HL-60 (cell line): ENCODE measurements at places on chromosomes 3 and 15.

- DNase-seq: no peak
Measured at GRCh38 chr3:174243171-174243570, 616.0 kb upstream of the NAALADL2 start.

- peak; percentile 42 for DNase-seq
Measured at GRCh38 chr3:116770815-116771450, 61.4 kb downstream of the TUSC7 start.

- DNase-seq: no peak
Measured at GRCh38 chr3:140277886-140278285, 342.9 kb downstream of the CLSTN2 start.

DNA sequence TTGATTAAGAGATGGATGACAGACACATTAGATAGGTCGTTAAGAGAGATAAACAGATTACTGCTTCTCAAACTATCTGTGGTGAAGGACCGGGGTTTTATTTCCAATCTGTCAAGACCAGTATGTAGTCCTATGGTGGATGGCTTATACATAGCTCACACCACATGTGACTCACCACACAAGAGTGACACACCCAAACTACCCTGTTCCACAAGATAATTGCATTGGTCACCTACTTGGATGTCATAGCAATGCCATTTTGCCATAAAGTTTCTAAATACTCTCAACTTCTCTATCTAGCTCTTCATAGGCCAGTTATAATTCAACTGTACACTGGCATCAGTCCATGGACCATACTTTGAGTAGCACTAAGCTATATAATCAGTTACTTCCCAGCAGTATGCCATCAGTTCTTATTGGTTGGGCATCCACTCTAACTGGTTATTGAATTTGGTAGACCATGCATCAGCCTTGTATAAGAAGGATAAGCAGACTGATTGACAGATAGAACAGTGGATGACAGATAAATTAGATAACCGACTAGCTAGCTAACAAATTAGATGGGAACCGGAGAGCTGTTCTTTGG, 11.6 kb downstream of the WWTR1 start:
- no peak for DNase-seq

- DNase-seq: no peak
Measured at GRCh38 chr3:171525437-171525836, 65.2 kb upstream of the TNIK start.

DNA sequence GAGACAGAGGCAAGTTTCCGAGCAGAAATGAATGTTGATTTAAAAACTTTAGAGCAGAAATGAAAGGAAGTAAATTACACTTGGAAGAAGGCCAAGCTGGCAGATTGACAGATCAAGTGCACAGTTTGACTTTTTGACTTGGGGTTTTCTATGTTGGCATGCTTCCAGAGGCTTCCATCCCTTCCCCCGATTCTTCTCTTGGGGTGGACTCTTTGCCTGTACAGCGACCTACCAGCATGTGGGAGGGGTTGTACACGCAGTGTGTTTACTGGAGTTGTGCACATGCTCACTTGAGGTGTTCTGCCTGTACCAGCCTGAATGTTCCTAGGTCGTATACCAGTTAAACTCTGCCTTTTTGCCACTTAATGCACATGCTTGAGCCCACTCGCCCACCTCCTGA, 701.5 kb upstream of the GBE1 start:
- DNase-seq: no peak

- DNase-seq: peak; percentile 31
Measured at GRCh38 chr3:43326891-43327581, 40.7 kb downstream of the SNRK start.
